ENCODE measurements at places on chromosomes 11 and 22.

DNA sequence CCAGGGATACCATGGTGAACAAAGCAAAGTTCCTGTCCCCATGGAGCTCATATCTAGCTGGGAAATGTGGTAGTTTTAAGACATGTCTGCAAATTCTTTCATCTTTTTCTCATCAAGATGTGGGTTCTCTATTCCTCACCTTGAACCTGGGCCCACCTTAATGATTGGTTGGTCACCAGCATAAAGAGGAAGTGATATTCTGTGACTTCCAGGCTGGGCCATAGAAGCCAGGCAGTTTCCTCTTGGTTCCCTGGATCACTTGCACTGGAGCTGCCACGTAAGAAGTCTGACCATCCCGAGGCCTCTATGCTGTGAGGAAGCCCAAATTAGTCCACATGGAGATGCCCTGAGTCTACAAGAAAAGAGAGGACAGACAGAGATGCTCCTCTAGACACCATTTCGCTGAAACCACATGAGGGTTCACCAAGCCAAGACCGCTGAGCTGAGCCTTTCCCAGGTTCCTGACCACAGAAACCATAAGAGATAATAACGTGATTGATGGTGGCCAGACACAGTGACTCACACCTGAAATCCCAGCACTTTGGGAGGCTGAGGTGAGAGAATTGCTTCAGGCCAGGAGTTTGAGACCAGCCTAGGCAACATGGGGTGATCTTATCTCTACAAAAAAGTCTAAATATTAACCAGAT lies 119.5 kb upstream of the ISX start:
- DNase-seq, result no peak

GRCh38 chr11:45411228-45411946 lies 125.2 kb upstream of the SYT13 start:
- DNase-seq, result peak; percentile 68

GRCh38 chr11:11414996-11415395 lies 61.9 kb upstream of the CSNK2A3 start:
- no peak for DNase-seq

DNA sequence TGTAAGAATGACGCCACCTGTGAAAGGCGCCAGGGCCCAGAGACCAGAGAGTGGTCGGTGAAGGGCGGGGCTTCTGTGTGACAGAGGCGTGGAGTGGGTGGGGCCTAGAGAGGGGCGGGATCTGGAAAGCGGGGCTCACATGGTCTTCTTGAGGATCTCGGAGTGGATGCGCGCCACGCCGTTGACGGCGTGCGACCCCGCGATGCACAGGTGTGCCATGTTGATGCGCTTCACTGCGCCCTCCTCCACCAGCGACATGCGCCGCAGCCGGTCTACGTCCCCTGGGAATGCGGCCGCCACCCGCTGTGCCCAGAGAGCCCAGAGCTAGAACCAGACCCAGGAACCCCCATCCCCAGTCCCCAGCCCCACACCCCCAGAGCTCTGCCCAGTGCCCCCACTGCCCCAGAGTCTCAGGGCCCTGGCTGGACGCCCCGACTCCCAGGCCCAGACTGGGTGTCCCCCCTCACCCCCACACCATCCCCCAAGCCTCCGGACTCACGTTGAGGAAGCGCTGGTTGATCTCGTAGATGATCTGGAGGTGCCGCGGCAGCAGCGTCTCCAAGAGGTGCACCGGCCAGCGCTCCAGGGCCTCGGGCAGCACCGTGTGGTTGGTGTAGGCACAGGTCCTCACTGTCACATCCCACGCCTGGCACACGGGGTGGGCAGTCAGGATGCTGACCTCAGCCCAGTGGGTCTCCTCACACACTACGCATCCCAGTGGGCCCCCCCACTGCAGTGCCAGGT lies 6.2 kb downstream of the PYGM start:
- DNase-seq, result no peak

DNA sequence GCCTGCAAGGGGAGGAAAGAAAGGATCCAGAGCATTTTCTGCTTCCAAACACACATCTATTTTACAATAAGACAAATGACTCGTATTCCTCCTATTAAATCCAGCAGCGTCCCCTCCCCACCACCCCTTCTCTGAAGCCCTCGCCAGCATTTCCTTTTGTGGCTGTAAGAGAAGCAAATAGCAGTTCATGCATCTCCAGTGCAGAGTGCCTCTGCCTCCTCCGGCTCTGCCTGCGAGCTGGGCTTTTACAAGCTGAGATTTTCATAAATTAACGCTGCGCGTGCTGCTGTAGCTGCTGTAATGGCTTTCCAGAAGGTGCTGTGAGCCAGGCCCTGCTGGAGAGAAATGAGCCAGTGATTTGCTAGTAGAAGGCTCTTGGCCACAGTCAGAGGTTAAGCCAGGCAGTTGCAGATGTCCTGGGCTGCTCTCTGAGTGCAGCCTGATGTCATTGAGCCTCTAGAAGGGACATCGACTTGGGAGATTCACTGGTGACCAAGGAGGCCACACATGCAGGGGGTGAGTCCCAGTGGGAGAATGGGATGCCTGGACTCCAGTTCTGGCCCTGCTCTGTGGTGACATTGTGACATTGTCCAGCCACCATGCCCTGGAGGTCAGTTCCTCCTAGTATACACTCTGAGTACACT lies 134.5 kb upstream of the NAV2 start:
- DNase-seq, result peak; percentile 91

DNA sequence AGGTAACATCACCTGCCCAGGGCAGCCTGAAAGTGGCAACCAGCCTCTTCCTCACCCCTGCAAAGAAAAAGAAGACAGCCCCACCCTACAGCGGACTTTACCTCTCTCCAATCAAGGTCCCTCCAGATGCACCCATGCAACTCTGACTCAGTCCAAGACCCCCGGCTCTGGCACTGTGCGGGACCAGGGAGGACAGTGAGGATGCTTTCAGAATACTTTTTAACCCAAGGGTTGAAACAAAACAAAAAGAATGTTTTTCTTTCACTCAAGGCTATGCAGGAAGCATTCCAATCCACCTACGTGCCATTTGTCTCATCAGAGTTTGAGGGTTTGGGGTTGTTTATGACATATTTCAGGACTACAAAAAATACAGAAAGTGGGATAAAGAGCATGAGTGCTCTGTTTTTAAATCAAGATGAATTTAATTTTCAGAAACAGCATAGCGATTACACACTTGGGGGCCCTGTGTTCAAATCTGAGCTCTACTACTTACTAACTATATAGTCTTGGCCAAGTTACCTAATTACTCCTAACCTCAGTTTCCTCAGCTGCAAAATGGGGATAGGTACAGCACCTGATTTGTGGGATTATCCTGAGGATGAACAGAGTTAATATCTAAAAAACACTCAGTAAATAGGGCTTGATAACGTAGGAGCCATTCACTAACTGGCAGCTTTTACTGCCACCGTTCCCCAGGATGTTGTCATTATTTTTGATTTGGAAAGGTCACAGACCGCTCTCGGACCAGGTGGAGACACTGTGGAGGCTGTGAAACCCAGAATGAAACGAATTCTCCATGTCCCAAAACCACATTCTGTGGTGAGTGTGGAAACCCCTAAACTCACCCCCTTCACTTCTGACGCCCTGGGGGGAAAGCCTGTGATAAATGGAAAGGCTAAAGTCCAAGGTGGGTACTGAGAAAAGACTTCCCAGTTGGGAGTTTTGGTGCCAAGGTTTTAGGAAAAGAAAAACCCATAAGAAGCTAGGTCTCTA lies 5.6 kb downstream of the PLAAT3 start:
- DNase-seq, result peak; percentile 88

DNA sequence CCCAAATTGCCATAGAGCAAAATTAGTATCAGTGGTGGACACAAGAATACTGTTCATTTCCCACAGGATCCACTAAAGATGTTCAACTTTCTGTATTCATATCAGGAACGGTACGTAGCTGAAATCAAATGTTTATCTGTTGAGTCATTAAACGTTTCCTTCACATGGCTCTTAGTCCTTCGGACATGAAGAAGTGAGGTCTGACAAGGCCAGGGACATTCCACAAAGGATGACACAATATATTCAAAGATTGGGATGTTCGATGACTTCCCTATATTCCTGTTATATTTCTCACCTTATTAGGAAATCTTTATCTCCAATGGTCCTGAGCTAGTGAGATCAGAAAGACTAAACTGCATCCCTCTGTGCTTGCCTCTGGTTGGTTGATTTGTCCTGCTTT lies 129.0 kb downstream of the ETS1 start:
- DNase-seq, result peak; percentile 95

GRCh38 chr22:37636186-37636948 lies 3.1 kb upstream of the SH3BP1 start:
- DNase-seq, result peak; percentile 54

- DNase-seq, result no peak
Measured at GRCh38 chr11:108223348-108224149, 682 bp downstream of the ATM start.

DNA sequence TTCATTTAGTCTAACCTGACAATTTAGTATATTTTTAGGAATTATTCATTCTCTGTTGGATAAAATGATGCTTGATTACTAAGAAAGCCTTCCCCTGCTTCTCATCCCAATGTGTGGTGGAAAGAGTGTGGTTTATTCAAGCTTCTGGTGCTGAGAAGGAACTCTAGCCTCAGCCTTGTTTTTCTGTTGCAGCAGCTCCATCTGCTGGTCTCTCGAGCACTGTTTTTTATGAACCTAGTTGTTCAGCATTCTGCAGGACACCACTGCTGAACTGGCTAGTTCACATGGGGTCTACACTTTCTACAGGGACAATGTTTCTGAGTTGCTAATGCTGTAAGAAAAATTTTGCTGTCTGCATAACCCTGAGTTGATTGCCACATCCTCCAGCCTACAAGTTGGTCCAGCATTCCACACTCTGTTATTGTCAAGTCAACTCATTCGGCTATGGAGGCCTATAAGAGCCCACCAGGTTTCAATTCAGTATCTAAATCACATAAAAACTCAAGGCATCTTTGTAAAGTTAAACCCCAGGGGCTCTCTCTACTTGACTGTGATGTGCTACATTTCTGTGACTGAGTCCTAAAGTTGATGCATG lies 14.3 kb downstream of the OR2AG2 start:
- peak; percentile 52 for DNase-seq

DNA sequence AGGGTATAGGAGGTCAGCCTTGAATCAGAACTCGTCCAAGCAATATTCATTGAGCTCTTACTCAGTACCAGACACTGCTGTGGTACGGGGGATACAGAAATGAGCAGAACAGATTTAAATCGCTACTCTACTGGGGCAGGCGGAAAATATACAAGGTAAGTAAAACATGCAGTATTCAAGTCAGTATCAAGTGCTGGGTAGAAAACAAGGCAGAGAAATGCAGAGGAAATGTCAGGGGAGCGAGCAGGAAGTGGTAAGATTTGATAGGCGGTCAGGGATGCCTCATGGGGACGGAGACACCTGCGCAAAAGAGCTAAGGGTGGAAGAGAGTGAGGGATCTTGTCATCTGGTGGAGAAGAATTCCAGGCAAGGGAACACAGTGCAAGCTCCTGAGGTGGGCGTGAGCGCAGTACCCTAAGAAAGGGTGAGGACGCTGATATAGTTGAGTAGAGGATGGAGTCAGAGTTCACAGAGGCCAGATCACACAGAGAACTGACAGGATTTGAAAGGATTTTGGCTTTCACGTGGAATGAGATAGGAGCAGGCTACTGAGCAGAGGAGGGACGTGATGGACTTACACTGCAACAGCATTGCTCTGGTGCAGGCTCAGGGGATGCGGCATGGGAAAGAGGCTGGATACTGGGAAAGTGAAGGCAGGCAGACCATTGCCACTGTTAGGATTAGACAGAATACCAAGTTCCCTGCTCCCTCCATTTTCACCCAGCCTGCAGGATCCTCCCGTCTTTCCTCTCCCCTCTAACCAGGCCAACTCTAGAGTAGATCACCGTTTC lies 35.8 kb downstream of the SC5D start:
- DNase-seq, result no peak

GRCh38 chr11:113647856-113648255 lies 58.3 kb downstream of the TMPRSS5 start:
- no peak for DNase-seq

DNA sequence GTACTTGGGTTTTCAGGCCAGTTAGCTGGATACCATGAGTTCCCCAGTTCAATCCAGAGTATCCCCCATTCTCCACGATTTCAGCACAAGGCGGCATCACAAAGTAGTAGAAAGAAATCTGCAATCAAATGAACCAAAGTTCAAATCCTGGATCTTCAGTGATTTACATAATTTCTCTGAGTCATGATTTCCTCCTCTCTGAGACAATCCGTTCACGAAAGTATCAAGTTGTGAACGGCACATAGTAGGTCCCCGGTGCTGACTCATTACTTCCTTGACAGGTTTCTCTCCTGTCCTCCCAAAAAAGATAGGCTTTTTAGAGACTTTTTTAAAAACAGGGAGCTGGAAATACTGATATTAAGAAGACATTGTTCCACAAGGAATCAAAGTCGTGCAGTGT lies 69.1 kb upstream of the AKIP1 start:
- no peak for DNase-seq

DNA sequence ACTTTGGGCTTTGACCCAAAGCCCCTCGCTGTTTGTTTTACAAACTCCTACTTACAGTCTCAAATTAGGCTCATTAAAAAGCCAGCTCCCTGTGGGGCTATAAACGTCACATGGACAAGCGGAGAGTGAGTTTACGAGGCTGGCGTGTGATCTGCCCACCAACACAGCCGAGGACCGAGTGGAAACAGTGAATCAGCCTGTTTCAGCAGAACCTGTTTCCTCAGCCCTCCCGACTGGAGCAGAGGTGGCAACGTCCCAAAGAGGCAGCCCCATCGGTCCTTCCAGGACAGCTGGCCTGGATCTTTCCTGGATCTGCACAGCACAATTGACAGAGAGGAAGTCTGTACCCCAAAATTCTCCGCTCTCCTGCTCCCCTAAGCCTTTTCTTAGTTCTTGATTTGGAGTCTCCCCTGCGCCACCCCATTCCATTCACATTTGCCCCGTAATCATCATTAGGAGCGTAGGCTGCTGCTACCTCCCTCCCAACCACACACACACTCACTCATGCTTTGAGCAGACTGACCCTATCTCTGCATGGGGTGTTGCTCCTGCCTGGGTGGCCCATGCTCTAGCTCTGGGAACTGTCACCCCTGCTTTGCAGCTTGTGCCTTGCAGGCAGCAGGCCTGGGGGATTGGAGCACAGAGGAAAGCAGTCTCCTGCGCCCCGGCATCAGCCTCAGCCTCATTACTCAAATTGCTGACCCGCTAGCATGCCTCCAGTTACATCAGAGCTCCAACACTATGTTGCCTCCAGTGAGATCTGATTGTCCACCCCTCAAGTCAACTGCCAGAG lies 117.8 kb downstream of the NAT10 start:
- DNase-seq, result peak; percentile 34

- DNase-seq, result no peak
Measured at GRCh38 chr11:36361472-36361871, 65.4 kb downstream of the PRR5L start.

DNA sequence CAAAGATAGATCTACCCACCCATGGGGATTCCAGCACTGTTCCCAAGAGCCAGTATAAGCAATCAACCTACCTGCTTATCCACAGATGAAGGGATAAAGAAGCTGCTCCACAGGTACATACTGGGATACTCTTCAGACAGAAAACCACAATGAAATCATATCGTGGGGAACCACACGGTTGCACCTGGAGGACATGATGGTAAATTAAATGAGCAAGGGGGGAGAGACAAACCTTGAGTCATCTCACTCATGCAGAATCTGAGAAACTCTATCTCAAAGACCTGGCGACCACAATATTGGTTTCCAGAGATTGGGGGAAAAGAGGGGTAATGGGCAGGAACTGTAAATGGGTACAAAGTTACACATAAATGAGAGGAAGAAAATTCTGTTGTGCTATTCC lies 14.5 kb downstream of the RGL4 start:
- DNase-seq, result no peak
